GM12891 (cell line): ENCODE measurements at places on chromosomes 6 and 20.

- no peak for DNase-seq
These were observed 63.4 kb upstream of the MPC1 start for GRCh38 chr6:166446146-166446545.

- DNase-seq, result no peak
These were observed 2.4 kb downstream of the CEP85L start for GRCh38 chr6:118648866-118649554.

DNA sequence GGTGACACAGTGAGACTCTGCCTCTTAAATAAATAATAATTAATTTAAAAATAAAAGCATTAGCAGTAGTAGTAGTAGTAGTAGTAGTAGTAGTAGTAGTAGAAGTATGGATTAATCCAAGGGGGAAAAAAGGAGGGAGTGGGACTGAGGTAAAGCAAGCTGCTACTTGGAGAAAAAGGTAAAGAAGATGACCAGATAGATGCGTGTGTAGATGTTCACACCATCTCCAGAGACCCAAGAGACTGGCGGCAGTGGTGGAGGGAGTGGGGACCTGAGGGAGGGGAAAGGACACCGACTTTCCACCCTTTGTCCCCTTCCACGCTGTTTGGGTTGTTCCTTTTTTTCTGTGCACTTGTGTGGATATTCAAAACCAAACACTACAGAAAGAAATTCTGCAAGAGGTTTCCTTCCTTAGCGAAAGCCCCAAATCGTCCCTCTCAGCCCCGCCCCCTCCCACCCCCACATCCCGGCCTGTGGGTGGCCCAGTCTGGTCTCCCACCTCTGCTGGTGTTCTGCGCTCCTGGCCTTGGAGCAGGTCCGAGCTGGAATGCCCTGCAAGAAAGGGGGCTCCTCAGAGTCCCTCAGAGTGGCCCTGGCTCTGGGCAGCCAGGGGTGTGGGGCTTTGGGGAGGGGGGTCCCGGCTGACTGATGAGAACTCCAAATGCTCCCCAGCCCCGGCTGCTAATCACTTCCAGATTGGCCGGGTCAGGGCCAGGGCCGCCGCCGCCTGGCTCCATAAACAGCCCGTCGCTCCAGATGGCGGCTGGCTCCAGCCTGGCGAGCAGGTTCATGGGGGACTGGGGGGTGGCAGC is 60.2 kb downstream of the UBE2V1 start:
- no peak for DNase-seq

DNA sequence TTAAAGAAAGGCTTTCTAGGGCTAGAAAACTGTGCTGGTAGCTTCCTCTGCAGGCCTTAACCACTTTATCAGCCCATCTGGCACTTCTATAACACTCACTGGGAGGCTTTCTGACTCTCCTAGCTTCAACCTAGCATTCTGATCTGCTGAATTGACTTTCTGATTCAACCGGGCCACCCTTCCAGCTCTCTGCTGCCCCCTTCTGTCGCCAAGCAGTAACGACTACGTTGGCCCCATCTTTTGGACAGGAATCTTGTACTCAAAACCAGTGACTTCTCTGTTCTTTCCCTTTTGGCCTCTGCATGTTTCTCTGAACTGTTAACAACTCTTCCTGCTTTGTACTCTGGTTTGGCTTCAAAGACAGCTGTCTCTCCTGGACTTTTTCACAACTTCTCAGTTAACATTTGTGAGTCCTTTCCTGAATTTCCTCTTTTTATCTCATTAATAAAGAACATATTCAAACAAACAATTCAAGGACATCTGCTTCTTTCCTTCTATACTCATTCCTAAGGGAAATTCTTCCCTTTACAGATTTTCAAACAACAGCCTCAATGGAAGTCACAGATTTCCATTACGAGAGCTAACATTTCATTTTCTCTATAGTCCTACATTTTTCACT is 43.9 kb upstream of the FAM135A start:
- peak; percentile 8 for DNase-seq

DNA sequence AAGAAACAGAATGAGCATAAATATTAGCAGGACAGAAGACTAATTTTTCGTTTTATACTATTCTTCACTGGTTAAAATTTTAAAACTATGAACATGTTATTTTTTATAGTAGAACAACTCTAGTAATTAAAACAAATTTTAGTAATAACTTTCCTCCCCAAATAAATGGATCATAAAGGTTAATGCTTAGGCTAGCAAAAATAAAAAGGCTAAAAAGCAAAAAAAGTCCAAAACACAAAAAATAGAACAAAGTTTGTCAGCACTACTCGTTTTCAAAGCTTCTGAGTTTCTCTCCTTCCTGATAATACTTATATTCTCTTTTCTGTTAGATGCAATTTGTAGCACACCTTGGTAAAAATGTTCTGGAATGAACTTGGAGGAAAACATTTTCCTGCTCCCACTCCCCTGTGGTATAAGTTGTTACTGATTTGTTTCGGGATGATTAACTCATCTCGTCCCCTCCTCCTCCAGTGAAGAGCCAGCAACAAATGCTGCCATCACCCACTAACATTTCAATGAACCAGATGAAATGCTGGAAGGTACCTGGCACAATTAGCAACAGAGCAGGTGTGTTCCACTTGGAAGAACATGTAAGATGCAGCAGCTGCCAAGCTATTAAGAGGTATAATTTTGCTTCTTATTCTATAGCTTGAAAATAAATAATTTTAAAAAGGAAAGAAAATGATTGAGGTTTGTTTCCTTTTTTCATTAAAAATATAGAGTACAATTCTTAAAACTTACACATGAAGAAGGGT is 130.5 kb downstream of the MYB start:
- DNase-seq, result no peak

GRCh38 chr6:5783584-5784089 is 223.1 kb downstream of the NRN1 start:
- DNase-seq, result no peak

DNA sequence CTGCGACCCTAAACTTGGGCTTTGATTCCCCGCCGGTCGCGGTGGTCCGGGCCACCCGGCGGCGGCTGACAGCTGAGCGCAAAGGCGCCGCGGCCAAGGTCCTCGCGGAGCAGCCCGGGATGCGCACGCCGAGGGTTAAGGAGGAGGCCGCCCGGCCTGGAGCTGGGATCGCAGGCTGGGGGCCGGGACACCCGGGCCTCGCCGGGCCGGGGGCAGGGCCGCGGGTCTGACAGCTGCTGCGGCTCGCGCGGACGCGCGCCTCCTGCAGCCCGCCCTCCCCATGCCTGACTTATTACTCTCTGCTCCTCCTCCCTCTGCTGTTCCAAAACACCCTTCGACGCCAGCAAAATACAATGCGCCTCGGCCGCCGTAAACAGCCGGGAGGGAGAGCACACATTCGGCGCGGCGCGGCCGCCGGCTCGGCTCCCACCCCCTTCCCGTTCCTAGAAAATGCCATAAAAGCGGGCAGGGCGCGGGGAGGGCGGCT is 746 bp downstream of the BACH2 start:
- peak; percentile 28 for DNase-seq

DNA sequence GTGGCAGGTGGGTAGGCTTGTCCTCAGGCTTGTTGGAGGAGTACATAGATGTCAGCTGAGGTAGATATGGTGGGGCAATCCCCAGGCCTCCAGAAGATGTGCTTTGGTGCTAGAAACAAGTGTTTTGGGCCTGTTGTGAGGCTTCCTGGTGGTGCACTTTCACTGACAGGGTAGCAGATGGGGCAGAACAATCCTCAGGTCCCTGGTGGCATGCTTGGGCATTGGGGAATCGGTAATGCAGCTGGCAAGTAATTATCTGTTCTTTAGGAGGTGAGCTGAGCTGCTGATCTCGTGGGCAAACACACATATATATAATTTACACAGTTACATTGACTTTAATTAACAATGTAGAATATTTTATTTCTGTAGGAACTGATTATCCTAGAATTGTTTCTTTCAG is 458.7 kb downstream of the BMP2 start:
- no peak for DNase-seq

- no peak for DNase-seq
These were observed 11.5 kb upstream of the IL20RA start for GRCh38 chr6:137056121-137056880.

GRCh38 chr6:11202513-11203305 is 29.8 kb downstream of the NEDD9 start:
- no peak for DNase-seq

GRCh38 chr6:80144753-80145315 is 38.4 kb downstream of the BCKDHB start:
- DNase-seq, result no peak

DNA sequence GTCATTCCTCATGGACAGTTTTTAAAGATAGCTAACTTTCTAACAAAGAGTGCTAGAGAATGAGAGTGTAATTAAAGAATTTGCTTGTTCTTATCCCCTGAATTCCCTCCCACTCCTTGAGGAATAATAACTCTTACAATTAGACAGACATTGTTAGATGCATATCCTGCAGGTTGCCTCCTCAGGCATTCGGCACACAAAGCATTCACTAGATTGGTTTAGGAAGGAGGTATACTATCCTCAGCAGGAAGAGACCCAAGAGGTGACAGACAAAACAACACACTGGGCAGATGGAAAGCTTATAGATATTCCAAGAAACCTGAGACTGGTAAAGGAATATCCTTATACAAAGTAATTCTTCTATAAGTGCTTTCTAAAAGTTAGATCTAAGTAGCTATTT is 109.1 kb upstream of the FAM184A start:
- DNase-seq, result no peak

DNA sequence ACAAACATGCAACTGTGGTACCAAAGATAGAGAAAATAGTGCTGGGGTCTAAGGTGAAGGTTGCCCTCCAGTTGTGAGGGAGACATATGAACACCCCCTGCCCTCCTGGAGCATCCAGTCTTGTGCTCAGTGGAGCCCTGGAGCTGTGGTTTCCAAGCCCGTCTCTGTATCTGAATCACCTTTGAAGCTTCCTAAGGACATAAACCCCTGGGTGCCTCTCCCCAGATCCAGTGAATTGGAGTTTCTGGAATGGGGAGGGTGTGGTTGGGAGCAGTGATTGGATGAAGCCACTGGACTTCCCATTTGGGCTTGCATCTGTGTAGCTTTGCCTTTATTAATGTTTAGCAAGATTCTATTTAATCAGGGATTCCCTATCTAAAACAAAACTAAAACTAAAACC is 22.4 kb upstream of the E2F3 start:
- no peak for DNase-seq

DNA sequence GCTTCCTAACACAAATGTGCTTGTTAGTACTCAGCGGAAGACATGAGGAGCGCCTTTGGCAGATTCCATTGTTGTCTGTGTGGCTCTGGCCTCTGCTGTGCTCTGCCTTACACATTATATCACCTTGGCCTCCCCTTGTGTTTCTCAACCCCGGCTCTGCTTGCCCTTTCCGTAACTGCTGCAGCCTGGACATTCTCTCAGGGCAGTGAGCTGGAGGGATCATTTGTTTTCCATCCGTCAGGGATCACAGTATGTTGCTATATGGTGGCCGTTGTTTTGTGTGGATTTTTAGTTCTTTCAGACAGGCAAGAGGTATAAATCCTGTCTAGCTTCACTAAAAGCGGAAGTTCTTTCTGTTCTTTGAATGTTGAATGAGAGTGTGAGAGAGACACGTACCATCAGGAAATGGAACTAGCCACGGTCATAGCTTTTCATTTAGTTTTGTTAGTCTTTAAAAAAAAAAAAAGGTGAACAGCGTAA is 175.1 kb downstream of the JARID2 start:
- DNase-seq, result no peak

- DNase-seq, result no peak
These were observed 4.6 kb upstream of the EDEM2 start for GRCh38 chr20:35151736-35152135.

DNA sequence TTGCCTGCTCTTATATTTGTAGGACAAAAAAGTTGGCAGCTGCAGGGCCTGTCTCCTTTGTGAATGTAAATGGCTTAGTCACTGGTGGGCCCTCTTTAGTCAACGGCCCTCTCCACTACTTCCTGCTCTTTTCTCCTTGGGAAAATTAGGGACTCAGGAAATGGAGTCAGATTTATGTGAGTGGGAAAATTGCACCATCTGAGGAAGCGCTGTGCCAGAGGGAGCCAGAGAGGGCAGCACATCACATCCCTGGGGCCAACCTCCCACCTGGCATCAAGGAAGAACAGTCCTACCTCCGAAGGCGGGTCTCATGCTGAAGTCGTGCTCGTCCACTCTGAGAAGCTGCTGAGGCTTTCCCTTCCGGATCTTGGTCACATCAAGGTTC is 15.6 kb downstream of the GABRR2 start:
- DNase-seq, result no peak

GRCh38 chr20:62535282-62535811 is 59.6 kb upstream of the GATA5 start:
- DNase-seq, result no peak

DNA sequence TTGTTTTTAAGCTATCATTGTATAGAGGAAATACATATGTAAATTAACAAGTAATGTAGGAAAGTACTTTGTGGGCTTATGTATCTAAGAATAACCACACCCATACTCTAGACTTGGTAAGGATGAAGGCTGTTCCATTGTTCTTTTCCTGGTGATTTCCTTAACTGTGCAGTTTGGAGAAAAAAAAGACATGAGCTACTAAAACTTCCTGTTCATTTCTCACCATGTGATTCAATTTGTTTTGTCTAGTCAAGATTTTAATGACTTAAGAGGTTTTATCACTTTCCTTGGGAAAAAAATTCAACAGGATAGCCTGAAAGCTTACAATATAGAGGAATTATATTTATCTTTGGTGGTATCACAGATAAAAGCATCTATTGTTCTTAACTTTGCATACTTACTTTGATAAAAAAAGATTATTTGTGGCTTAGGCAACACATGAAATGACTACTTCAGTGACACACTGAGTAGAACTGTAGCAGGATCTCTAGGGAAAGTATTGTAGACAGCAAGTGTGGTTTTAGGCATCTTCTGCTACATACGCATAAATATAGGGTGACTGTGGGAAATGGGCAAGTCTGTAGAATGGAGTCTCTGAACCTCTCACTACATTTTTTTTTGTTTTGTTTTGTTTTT is 80.3 kb downstream of the GJA1 start:
- no peak for DNase-seq

DNA sequence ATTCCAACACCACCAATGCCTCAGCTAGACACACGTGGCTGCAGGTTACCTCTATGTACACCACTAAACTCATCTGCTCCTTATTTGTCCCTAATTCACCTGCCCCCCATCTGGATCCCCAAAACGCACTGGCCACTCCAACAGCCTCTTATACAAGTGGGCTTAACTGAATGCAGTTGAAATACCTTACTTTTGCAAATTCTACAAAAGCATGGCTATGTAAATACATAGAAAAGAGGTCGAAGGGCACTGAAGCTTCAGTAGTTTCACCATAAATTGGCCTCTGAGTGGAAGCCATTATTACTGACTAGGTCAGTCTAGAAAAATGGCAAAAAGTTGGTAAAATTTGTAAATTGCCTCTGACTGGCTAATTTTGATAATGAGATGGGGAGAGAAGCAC is 11.1 kb upstream of the PPP1R3G start:
- no peak for DNase-seq

- DNase-seq, result no peak
These were observed 234.5 kb downstream of the TMEM242 start for GRCh38 chr6:157088841-157089240.

DNA sequence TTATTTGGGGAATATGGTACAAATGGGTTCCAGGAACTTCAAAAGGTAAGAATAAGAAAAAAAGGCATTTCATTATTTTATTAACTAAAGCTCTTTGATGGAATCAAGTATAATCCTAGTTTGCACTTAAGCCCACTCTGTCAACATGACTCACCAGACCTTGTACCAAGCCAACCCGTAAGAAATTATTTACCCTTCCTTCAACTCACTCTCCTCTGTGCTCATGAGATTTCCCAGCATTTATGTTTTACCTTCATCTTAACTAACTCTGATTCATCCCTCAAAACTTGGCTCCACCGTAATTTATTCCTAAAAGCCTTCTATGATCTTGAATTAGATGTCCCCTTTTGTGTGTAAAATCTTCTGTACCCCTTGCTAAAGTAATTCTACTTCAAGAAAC is 308.7 kb downstream of the PKHD1 start:
- DNase-seq, result no peak

- no peak for DNase-seq
These were observed 468 bp upstream of the CMTR1 start for GRCh38 chr6:37432590-37432915.
